ENCODE measurements at places on chromosomes 7 and 10.

DNA sequence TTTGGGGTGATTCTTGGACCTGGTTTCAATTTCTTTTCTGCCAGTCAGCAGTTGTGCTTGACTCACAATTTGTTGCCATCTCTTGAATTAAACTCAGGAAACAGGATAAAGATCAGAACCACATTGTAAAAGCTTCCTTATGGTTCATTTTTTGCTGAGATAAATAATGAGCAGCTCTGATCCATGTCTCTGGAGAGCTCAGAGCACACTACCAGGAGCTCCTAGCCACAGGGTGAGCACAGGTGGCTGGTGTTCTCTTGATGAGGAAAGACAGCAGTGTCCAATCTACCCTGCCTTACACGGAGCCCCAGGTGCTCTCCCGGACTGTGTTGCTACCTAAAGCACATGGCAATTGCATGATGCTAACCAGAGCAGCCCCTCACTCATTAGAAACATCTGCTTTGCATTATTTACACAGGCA, 17.2 kb upstream of the FAM170B start:
- DNase-seq, result no peak

- no peak for DNase-seq
These were observed 2.1 kb downstream of the ENTPD7 start for GRCh38 chr10:99661377-99661763.

DNA sequence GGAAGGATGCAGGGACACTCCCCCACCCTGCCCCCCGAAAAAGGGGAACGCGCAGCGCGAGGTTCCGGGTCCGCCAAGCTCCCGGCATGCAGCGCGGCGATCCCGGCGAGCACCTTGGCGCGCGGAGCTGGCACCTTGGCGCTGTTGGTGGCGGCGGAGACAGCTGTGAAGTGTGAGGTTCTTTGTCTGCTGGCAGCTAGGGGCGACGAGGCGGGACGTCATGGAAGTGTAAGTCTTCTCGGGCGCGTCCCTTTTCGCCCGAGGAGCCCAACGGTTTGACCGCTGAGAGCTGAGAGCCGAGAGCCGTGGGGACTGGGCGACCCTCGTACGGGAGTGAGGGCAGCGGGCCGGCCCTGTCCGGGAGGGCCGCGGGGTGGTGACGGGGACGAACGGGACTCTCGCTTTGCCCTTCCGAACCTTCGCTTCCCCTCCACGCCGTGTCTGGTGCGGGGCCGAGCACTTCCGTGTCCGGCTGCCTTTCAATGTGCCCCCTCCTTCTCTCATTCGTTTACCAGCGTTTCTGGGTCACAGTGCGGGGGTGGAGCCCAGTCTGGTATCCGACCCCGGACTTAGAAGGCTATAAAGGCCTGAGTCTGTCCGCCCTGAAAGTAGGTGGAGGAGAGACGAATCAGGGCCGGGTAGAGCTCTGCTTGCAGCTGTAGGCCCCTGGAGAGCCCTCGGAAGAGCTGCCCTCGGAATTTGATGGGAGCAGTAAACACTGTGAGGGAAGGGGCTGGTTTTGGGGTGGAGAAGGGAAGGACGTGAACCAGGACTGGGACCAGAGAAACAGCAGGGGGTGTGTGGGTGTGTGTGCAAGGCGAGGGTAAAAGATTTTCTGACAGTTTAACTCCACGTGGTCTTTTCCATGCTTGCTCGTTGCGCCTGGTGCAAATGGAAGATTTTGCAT, at the start of gene CRCP:
CRCP (plus strand) TSS at position 105 of the 907 bp plus-strand sequence; CDS start at position 221, 116 bp downstream.
- DNase-seq, result peak; percentile 25

GRCh38 chr10:119409906-119410305, 132.6 kb downstream of the RGS10 start:
- DNase-seq, result no peak

DNA sequence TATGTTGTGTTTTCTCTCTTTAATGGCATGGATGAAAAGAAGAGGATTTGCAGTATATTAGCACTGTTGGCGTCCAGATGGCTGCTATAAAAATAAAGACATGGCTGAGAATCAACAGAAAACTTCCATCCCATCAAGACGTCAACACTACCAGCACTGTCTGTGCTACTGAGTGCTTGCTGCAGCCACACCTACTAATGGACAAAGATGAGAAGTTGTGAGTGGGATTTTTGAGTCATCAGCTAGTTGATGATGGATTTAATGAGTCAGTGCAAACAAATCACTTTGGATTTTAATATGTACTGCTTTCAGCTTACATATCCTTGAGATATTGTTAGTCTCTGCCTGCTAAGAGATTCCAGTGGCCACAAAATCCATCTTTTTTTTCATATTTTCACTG, 631.0 kb upstream of the ANKRD30A start:
- peak; percentile 87 for DNase-seq

- DNase-seq, result no peak
These were observed 991.4 kb downstream of the CCSER2 start for GRCh38 chr10:85319826-85320225.

GRCh38 chr10:50437248-50437647, 185.9 kb upstream of the ASAH2 start:
- no peak for DNase-seq

GRCh38 chr10:127150136-127150535, 46.3 kb downstream of the INSYN2A start:
- no peak for DNase-seq

- DNase-seq, result no peak
These were observed 7.4 kb upstream of the ZMYND11 start for GRCh38 chr10:127612-128432.

- DNase-seq, result no peak
These were observed 1.4 kb downstream of the KBTBD2 start for GRCh38 chr7:32890010-32890792.

GRCh38 chr7:23456093-23456492, 14.2 kb downstream of the IGF2BP3 start:
- no peak for DNase-seq

DNA sequence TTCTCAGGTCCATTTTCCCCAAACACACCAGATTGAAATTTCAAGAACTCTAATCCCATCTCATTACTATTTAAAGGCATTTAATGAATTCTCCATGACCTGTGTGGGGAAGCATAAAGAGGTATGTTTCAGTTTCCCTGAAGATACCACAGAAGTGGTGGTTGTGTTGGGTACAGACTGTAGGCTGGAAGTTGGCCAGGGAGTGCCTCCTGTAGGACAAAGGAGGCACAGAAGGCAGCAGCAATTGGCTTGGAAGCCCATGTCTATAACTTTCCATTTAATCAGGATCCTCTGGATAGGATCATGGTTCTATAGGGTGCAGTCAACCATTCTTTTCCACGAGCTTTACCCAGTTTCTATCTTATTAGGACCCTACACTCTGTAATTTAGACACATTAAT, 8.6 kb upstream of the BET1 start:
- no peak for DNase-seq

GRCh38 chr7:40795607-40796006, 660.8 kb downstream of the SUGCT start:
- no peak for DNase-seq

- DNase-seq, result peak; percentile 36
These were observed 523 bp downstream of the PURB start for GRCh38 chr7:44884621-44885393.

DNA sequence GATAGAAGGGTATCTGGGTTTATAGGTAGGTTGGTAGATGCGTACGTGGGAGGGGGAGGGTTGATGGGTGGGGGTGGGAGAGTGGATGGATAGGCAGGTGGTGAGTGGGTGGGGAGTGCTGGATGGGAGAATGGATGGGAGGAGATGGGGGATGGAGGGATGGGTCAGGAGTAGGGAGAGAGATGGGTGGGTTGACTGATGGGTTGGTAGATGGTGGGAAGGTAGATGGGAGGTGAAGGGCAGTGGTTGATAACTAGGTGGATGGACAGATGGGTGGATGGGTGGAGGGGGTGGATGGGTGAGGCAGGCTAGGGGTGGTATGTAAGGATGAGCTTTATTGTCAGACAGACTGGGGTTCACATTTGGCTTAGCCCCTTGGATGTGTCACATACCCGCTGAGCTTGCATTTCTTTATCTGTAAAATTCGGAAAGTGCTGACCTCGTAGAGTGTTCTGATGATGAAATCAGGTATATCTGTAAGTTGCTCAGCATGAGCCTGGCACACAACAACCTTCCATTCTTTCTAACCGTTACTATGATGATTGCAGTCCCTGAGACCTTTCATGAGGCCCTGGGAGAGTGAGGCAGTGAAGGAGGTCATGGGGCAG, 34.3 kb downstream of the SLIT1 start:
- DNase-seq, result no peak

DNA sequence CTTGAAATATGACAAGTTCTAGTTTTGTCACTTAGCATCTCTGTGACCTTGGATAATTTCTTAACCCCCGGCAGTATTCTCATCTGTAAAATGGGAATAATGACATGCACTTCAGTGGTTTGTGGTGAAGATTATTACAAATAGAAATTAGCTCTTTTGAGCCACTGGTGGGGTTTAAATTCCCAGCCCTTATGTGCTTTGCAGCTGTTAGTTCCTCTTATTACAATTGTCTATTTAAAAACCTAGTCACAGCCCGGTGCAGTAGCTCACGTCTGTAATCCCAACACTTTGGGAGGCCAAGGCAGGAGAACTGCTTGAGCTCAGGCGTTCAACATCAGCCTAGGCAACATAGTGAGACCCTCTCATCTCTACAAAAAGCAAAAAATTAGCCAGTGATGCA, 30.1 kb downstream of the CAV1 start:
- no peak for DNase-seq

DNA sequence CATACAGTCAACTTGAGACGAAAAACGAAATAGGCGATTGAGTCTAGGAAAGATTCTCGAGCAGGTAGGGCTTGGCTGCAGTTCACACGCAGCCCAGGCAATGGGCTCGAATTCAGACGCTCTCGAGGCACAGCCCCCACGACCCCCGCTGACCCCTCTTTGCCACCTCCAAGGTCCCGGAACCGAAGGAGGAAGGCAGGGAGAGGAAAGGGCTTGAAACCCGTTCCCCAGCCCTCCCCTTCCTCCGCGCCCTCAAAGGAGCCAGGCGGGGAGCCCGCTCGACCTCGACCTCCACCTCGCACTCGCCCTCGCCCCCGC, 441 bp downstream of the CCDC186 start:
- no peak for DNase-seq

- DNase-seq, result no peak
These were observed 33.2 kb downstream of the COL17A1 start for GRCh38 chr10:104052431-104052830.

GRCh38 chr7:130279286-130279685, 12.6 kb downstream of the CPA2 start:
- no peak for DNase-seq

DNA sequence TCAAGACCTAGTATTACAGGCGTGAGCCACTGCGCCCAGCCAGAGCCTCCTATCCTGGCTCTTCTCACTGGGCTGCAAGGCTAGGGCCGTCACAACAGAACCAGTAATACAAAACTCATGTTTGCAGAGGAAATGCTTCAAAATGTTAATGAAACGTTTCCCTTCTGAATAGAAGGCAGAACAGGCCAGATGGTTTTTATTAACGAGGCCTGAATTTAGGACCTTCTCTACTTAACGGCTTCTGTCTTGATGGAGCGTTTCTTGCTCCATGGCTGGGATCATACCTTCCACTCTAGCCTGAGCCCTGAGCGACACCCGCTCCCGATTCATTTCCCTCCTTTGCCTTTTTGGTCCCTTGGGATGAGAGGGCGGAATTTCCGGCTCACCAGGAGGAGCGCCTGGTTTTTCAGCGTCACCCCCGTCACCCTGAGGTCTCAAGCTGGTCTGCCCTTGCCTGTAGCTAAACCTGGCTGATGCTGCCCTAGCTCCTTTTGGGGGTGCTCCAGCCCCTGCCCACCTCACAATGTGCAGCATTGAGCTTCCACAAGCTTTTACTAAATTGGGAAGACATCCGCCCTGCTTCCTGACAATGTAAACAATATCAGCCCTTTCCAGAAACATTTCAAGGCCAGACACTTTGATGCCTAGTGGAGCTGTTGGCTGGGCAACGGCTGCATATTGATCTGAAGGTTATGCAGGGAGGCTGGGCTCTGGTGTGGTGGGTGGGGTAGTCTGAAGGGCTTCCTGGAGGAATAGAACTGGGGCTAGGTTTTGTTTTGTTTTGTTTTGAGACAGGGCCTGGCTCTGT, 5.2 kb downstream of the CLIP2 start:
- DNase-seq, result peak; percentile 79

- DNase-seq, result no peak
These were observed 9.8 kb downstream of the DNAJB12 start for GRCh38 chr10:72344932-72345331.

DNA sequence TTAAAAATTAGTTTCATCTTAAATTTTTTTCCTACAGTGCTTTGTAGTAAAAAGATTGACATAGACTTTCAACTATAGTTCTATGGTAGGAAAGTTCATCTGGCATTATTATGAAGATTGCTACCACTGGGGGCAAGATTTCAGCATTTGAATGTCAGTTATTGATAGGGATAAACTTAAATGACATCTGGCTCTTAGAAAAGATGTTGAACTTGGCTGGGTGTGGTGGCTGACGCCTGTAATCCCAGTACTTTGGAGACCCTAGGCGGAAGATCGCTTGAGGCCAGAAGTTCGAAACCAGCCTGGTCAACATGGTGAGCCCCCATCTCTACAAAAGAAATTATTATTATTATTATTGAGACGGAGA, 1.4 kb upstream of the TRA2A start:
- DNase-seq, result no peak

- no peak for DNase-seq
These were observed 42.3 kb upstream of the PNLIPRP3 start for GRCh38 chr10:116385311-116385710.

DNA sequence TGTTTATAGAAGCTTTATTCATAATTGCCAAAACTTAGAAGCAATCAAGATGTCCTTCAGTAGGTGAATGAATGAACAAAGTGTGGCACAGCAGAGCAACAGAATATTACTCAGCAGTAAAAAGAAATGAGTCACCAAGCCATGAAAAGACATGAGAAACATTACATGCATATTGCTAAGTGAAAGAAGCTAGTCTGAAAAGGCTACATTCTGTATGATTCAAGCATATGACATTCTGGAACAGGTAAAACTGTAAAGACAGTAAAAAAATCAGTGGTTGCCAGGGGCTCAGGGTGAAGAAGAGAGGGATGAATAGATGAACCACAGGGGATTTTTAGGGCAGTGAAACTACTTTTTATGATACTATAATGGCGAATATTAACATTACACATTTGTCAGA, 80.9 kb upstream of the APBB1IP start:
- no peak for DNase-seq

- DNase-seq, result no peak
These were observed 697 bp downstream of the ARPC1A start for GRCh38 chr7:99326408-99326782.

- DNase-seq, result no peak
These were observed 120.8 kb upstream of the RET start for GRCh38 chr10:42956045-42956444.

- DNase-seq, result peak; percentile 91
These were observed 39.5 kb upstream of the ANKRD1 start for GRCh38 chr10:90960355-90960814.
